ENCODE measurements at places on chromosomes 1 and 21. TPM values are rescaled to one million over a fixed set of nuclear protein-coding genes. Genes with fewer than 3 reads are reported as not detected.

DIRAS3 gene
- total RNA-seq, result not detected

WDR64 gene
- total RNA-seq, result not detected

WNT4 gene
- not detected for total RNA-seq

MYCL gene
- total RNA-seq, result 0.16 TPM

SCMH1 gene
- total RNA-seq, result 23.7 TPM

GRCh38 chr21:27451116-27451515 lies 484.2 kb upstream of the ADAMTS5 start:
- no peak for DNase-seq

DNA sequence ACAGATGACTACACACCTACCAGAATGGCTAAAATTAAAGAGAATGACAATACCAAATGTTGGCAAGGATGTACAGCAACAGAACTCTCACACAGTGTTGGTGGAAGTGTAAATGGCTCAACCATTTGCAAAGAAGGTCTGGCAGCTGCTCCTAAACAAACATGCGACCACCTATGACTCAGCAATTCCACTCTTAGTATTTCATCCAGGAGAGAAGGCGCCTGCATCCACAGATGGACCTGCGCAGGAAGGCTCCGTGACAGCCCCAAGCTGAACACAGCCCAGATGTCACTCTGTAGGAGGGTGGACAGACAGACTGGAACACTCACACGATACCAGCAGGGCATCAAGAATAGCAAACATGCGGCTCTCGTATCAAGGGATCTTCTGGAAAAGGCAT lies 6.7 kb downstream of the PTTG1IP start:
- no peak for DNase-seq

DNA sequence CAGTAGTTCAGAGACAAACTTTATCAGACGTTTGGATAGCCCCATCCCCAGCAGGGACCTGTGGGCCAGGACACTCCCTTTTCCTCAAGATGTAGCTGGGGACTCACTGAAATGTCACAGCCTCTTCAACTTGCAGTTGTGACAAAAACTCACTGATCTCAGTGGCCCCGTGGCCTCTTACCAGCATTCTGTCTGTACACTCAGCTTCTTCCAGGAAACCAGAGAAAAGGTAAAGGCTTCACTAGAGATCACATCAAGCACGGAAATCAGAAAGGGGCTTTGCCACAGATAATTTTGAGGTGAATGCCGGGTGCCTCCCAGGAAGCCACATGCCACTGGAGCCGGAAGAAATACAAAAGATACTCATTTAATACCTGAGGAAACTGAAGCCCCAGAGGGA lies 122.2 kb downstream of the CCDC185 start:
- DNase-seq, result peak; percentile 59

GRCh38 chr1:218492874-218493273 lies 147.7 kb downstream of the TGFB2 start:
- no peak for DNase-seq

DNA sequence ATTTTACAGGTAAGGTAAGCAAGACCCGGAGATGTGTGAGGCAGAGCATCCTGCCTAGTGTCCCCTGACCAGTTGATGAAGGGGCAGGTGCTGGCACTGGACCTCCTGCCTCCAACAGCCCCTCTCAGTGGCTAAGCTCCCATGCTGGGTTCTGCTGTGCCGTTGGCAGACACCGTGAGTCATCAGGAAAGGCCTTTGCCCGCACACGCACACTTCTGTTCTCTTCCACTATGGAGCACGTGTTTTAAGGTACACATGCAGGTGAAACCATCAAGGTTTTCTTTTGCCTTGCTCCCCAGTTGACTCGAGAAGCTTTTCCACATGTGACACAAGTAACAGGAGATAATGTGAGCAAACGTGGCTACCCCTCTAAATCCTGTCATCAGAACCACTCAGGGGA lies 207.9 kb downstream of the RRAGC start:
- DNase-seq, result no peak

GRCh38 chr1:17636612-17637011 lies 97.1 kb downstream of the ARHGEF10L start:
- no peak for DNase-seq

- peak; percentile 92 for DNase-seq
These were observed 3.2 kb downstream of the ATP8B2 start for GRCh38 chr1:154328318-154329151.

GRCh38 chr1:156445789-156446263 lies 54.7 kb downstream of the MEF2D start:
- peak; percentile 90 for DNase-seq

- no peak for DNase-seq
These were observed 478.1 kb downstream of the PLA2G4A start for GRCh38 chr1:187306710-187307415.

Data from activated CD4-positive, alpha-beta T cell treated with anti-CD3 and anti-CD28 coated beads for 36 hours (primary cell).